ENCODE measurements at places on chromosomes 1 and 21.

DNA sequence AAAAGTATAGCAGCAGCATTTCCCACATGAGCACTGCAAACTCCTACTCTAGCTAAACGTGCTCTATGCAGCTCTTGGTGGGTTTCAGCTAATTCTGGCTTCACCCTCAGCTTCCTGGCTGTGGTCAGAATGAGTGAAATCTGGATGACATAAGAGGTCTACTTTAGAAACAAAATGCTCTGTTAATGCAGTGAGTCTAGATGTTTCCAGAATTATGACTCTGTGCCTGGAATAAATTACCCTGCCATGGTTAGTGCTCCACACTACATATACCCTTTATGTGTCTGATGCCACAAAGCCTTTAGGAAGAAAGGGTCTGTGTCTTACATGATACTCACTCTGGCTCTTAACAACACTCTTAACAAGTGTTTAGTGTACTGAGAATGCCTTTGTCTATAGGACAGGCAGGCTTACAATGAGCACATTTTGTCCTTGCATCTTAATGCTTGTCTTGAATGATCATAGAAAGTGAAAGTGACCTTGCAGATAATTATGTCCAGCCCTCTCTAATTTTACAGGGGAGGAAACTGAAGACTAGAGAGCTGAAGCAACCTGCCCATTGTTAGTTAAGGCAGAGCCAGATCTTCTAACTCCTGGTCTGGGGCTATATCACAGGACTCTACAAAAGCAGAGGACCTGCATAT is 9.2 kb downstream of the S100A10 start:
- DNase-seq: no peak

DNA sequence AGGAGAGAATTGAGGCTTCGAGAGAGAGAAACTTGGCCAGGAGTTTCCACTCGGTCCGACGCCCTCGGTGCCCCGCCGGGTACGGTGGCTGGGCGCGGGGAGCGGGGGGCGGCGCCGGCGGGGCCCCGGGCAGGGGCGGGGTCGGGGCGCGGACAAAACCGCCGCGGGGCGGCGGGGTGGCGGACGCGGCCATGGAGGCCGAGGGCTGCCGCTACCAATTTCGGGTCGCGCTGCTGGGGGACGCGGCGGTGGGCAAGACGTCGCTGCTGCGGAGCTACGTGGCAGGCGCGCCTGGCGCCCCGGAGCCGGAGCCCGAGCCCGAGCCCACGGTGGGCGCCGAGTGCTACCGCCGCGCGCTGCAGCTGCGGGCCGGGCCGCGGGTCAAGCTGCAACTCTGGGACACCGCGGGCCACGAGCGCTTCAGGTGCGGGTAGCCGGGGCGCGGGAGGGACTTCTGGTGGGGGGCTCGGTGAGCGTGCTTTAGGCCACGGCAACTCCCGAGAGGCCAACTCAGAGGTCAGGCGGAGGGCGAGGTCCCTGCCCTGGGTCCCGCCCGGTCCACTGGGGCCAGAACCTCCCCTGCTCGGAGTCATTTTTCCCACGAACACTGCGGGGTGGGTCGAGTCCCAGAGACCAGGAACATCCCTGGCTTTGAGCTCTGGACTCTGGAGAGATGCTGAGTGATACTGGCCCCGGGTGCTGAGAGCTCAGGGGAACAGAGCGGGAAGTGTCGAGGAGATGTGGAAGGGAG is 431 bp downstream of the RAB42 start:
- DNase-seq: no peak

- DNase-seq: no peak
These were observed 59.5 kb upstream of the KDM4A start for GRCh38 chr1:43590388-43590925.

DNA sequence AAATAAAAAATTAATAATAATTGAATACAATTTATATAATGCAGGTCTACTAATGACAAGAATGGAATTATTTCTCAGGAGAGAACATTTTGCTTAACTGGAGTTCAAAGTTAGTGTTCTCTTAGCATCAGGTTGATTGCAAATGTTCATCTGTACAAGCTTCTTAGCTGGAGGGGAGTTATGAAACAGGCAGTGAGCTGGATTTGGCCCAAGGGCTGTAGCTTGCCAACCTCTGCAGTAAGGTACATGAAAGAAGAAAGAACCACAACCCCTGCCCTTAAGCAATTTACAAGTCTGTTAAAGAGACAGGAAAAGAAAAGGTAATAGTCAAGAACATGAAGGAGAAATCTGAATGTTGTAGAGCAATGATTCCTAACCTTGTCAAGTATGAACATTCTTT is 17.0 kb downstream of the LPGAT1 start:
- no peak for DNase-seq

- DNase-seq: peak; percentile 38
These were observed 31.4 kb upstream of the WASF2 start for GRCh38 chr1:27521336-27521831.

GRCh38 chr1:40221977-40222772 is 25.6 kb upstream of the TMCO2 start:
- DNase-seq: no peak

GRCh38 chr1:232249861-232250777 is 379.8 kb downstream of the SIPA1L2 start:
- DNase-seq: no peak

- no peak for DNase-seq
These were observed 45.6 kb upstream of the PLA2G4A start for GRCh38 chr1:186783193-186783592.

- DNase-seq: no peak
These were observed 53.1 kb upstream of the GPR37L1 start for GRCh38 chr1:202069662-202070061.

DNA sequence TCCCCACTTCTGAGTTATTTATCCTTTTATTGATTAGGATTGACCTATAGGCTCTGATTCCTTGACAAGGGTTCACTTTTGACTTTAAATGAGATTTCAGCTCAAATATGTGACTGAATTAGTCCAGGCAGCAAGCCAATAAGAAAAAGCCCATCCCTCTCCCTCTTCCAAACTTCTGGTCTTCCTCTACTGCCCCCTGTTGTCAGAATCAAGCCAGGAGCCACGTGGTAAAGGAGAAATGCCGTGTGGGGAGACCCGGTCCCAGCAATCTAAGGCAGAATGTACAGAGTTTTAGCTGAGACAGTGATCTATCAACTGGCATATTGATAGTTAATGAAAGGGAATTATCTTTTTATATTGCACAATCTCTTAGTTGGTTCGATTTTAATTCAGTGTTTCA is 5.2 kb downstream of the ADAMTS5 start:
- DNase-seq: no peak

GRCh38 chr1:202810193-202810614 is 550 bp upstream of the PCAT6 start:
- DNase-seq: no peak

DNA sequence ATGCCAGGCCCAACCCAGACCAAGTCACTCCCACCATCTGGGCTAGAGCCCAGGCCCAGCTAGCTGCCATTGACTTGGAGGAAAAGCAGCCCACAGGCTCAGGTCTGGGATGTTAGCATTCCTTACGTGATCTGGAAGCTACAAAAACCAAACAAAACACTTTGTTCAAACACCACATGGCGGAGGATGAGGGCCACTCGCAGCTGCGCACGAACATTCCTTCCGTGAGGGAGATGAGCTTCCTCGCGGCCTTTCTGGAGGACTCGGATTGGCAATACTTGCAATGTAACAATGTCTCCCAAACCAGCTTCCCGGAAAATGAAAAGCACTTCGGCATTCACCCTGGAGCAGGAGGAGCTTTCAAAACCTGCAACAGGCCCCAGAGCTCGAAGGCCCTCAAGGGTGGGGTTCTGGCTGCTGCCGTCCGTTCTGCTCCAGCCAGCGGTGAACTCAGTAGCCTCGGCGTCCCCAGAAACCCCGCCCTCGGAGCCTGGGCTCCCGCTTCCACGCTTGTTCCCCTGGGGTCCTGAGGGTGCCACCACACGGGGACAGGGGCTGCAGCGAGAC is 40.5 kb downstream of the COL6A1 start:
- no peak for DNase-seq

DNA sequence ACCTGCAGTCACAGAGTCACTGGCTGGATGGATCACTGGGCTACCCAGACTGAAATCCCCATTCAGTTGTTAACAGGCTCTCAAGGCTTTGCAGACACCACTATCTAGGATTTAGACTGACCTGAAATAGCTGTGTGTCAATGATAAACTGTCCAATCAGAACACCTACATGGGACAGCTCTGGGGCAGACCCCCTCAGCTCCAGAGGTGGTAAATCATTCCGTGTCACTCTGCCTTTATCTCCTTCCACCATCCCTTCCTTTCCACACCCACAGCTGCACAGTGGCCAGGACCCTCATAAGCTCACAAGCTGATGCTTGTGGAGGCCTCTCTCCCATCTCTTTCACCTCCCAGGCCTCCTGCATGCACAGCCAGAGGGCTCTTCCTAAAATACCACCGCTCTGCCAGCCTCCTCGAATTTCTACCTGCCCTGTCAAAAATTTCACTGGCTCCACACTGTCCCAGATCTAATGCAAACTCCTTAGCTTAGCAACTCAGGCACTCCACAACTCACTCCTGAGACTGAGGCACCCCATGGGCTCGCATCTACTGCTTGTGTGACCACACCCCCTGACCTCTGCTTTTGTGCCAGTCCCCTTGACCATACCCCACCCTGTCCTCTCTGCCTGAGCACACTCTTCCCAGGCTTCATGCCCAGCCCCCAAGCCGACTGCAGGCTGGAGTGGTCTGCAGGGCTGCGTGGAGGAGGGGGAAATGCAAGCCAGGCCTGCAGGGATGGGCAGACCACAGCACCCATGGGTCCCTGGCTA is 5.8 kb downstream of the CAPZB start:
- no peak for DNase-seq

GRCh38 chr1:226948480-226948879 is 8.4 kb downstream of the COQ8A start:
- no peak for DNase-seq

GRCh38 chr1:30650038-30650967 is 73.1 kb downstream of the MATN1 start:
- DNase-seq: no peak

- DNase-seq: no peak
These were observed 66.1 kb upstream of the ADAM30 start for GRCh38 chr1:119962296-119962968.

GRCh38 chr1:211333906-211334305 is 7.3 kb downstream of the TRAF5 start:
- DNase-seq: no peak

- DNase-seq: no peak
These were observed 53.9 kb downstream of the TENT5C start for GRCh38 chr1:117659550-117660270.

DNA sequence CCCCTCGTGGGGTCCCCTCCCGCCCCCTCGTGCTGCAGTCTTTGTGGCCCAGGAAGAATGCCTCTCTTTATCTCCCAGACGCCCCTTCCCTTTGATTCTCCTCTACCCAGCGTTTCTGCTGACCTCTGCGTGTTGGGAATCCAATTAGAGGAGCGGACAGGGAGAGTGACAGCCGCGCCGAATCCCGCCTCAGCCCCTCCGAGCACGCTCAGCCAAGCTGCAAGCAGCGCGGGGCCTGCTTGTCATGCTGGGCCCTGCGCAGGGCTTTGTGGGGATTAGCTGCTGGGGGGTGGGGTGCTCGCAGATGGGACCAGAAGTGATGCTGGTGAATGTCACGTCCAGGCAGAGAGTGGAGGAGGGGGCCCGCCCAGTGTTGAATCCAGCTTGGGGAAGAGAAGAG is 91.1 kb downstream of the EPHB2 start:
- DNase-seq: no peak

GRCh38 chr1:12402159-12402673 is 172.4 kb downstream of the VPS13D start:
- no peak for DNase-seq

DNA sequence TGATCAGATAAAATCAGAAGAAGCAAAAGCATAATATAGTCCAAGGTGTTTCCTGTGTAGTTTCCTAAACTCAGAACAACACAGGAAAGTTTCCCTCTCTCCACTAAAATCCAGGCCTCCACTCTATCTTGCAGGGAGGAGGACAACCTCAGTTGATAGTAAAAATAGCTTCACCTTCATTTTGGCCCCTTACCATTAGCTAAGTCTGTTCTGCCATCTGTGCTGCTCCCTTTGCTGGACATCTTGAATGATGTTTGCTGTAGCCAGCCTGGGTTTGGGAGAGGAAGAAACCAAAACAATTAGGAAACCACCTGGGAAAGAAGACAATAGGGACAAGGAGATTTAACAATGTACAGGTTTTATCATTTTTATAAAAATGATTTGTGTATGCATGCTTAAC is 18.6 kb downstream of the DCAF8 start:
- DNase-seq: no peak

DNA sequence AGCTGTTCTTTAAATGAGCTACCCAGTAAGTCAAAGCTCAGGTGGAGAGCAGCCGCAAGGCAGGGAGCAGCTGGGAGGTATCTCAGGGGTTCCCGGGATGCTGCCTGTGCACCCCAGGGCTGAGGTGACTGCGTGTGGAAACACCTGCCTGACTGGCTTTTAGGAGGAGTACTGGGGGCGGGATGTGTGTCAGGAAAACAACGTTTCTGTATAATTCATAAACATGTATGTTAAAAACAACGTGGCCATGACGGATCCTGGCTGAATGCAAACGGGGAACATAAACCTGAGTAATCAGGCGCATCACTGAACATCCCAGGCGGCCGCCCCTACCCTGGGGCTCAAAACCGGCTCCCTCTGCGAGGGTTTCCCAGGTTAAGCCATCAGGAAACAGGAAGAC is 1.5 kb downstream of the C1orf159 start:
- DNase-seq: no peak

- no peak for DNase-seq
These were observed 8.3 kb downstream of the PADI1 start for GRCh38 chr1:17213148-17213781.

DNA sequence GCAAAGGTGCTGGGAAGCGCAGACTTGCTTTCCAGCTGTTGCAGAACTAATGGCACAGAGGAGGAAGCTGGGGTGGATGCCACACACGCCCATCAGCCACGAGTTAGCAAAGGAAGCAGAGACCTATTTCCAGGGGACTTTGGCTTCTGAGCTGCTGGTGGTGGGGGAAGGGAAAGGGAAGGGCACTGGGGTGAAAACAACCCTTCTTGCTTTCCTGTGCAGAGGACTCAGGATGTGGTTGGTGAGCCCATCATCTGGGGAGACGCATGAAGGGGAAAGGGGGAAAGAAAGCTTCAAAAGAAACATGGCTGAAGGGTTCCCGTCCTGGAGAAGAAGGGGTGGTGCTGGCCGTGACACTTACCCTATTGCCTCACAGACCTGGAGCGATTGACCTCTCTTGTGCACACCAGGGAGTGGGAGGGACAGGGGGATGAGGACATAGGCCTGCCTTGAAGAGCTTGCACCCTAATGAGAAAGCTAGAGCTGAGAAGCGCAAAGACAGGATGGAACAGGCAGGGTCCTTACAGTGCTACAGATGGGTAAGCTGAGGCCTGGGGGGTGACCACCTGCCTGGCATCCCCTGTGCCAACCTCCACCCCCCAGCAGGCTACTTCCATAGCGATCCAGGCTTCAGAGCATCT is 140.8 kb upstream of the RAB4A start:
- DNase-seq: no peak

- DNase-seq: no peak
These were observed 5.7 kb downstream of the F3 start for GRCh38 chr1:94535879-94536278.

GRCh38 chr1:228397966-228398365 is 8.7 kb downstream of the TRIM11 start:
- no peak for DNase-seq

Measured in activated CD8-positive, alpha-beta memory T cell treated with anti-CD3 and anti-CD28 coated beads for 4 hours (primary cell).